Fibroblast of the aortic adventitia (primary cell): ENCODE measurements at places on chromosomes 7 and 10.

DNA sequence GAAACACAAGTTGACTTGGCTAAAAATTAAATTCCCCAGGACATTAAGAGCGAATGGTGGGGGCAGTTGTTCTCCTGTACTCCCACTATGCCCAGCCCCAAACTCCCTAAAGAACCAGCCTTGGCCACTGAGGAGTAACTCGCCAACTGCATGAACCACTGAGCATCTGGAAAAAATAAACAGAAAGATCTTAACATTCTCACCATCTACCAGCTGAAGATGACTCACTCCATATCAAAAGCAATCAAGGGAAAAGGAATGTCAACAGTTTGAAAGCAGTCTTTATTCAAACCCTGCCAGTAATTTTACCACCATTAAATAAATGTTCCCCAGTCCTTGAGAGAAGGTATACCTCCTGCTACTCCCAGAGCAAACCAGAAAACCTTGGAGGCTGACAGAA lies 45.4 kb downstream of the CTTNBP2 start:
- DNase-seq, result peak; percentile 72

DNA sequence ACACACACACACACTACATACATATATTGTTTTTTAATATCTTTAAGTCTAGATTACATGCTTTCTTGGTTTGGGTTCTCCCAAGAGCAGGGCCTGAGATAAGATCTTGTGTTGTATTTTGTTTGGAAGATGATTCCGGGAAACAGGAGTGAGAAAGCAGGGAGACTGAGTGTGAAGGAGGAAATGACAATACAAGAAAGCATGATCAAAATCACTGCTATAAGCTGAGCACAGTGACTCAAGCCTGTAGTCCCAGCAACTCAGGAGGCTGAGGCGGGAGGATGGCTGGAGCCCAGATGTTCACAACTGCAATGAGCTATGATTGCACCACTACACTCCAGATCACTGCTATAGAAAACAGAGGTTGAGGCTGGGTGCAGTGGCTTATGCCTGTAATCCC lies 267.6 kb downstream of the SKIDA1 start:
- peak; percentile 42 for DNase-seq

DNA sequence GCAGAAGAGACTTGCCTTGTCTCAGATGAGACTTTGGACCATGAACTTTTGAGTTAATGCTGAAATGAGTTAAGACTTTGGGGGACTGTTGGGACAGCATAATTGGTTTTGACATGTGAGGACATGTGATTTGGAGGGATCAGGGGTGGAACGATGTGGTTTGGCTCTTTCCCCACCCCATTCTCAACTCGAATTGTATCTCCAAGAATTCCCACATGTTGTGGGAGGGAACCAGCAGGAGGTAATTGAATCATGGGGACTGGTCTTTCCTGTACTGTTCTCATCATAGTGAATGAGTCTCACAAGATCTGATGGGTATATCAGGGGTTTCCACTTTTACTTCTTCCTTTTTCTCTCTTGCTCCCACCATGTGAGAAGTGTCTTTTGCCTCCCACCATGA lies 229.7 kb upstream of the KCND2 start:
- DNase-seq, result no peak

- DNase-seq, result no peak
These were observed 170.4 kb upstream of the NRG3 start for GRCh38 chr10:81704596-81704995.

GRCh38 chr10:121154310-121154709 lies 303.1 kb downstream of the WDR11 start:
- no peak for DNase-seq

DNA sequence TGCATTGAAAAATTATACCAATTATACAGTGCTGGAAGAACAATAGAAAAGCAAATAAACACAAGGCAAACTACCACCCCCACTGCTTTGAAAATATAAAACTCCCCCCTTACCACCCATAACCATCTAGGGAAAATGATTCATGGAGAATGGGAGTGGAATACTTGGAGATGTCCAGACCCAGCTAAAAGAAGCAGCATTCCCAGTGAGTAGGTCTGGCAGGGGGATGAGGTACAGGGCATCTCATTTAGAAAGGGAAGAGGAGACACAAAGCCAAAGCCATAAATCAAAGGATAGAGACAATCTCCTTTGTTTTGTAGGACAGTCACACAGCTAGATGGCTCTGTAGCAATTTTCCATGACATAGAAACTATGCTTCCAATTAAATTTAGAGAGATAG lies 36.0 kb upstream of the DGKI start:
- peak; percentile 63 for DNase-seq

- no peak for DNase-seq
These were observed 982.1 kb upstream of the MBL2 start for GRCh38 chr10:53754596-53755250.

- DNase-seq, result no peak
These were observed 3.9 kb upstream of the ATP6V0E2 start for GRCh38 chr7:149869867-149870266.

- DNase-seq, result no peak
These were observed 125.8 kb downstream of the CRPPA start for GRCh38 chr7:16295558-16295957.

DNA sequence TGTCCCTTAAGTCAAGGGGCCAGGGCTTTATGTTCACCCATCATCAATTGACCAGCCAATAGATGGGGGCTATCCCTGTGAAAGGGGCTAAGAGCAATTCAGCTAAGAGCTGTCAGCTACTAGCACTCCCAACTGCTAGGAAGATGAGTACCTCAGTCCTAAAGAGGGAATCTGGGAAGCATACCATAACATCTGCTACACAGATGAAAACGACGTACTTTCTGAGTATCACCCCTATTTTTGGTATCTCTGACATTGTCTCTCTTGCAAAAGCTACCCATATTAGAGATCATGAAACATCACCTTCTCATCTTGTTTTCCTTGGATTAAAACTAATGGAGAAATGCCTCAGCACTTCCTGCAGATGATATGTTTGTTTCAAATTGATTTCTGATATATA lies 7.5 kb upstream of the SMNDC1 start:
- DNase-seq, result no peak

GRCh38 chr10:122279725-122280141 lies 8.6 kb downstream of the BTBD16 start:
- DNase-seq, result peak; percentile 51

- no peak for DNase-seq
These were observed 12.8 kb downstream of the TMEM229A start for GRCh38 chr7:124020060-124020459.

GRCh38 chr7:143367972-143368371 lies 5.5 kb upstream of the FAM131B start:
- DNase-seq, result no peak

- peak; percentile 88 for DNase-seq
These were observed 9.6 kb downstream of the ATP5F1C start for GRCh38 chr10:7797582-7797981.

- DNase-seq, result no peak
These were observed 95.3 kb downstream of the SEM1 start for GRCh38 chr7:96614154-96614867.

DNA sequence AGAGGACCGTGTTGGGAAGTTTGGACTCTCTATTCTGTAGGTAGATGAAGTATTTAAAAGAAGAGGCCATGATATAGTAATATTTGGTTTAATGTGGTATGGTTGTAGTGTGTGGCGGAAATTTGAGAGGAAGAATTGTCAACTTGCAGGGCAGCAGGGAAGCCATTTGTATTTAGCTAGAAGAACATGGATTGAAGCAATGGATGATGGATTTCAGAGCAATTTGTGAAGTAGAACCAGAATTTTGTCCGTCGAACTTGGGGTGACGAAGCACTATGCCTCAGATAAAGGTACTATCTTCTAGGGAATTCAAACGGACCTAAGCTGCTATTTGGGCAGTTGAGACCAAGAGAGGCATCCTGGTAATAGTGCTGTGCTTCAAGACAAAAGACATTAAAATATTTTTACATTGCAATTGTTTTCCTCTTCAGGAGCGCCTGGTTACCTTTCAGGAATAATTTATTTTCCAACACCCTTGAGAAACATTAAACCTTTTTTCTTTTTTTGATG lies 615 bp upstream of the WBP1L start:
- no peak for DNase-seq

GRCh38 chr10:9895981-9896380 lies 1121.7 kb upstream of the CELF2 start:
- no peak for DNase-seq

DNA sequence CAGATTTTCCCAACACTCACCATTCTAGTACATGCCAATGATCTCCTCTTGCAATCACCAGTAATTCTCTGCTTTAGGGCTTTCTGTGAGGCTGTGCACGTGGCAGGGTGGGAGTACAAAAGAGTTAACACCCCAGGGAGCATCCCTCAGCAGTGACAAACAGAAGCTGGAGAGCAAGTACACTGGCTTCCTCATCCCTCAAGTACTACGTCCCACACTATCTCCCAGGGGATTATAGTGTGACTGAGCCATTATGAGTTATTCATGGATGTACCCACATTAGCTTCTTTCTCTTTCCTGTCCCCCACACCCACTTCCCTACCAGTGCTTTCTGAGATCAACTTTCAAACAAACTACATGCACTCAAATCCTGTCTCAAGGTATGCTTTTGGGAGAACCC lies 1216.5 kb upstream of the AUTS2 start:
- no peak for DNase-seq

GRCh38 chr10:69295027-69295636 lies 16.8 kb downstream of the HK1 start:
- no peak for DNase-seq

GRCh38 chr7:24834128-24834798 lies 77.0 kb upstream of the GSDME start:
- DNase-seq, result no peak

DNA sequence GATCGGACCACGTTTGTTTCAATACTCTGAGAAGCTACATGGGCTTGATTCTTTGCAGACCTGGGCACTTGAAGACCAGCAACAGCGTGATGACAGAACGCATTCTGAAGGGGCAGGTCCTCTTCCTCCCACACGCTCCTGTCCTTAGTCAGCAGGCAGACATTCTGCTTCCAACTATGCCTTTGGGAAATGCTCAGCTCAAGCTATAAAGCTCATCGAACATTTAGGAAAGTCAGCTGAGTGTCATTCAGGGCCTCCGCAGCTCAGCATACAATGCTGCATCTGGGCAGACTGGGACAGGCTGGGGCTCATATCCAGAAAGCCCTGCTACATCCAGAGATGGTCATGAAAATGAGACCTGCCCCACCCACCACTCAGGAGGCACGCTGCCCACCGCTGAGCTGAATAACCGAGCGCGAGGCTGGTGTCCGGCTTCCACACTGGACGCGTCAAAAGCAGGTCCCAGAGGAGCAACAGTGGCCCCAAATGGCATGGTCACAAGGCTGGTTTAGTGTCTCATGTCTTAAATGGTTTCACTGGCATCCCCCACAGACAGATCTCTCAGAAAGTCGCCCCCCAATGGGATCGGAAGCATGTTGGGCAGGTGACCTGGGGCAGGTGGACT lies 274.0 kb downstream of the DNAJB6 start:
- DNase-seq, result no peak

- DNase-seq, result no peak
These were observed 208.8 kb upstream of the HPS1 start for GRCh38 chr10:98655492-98655891.

DNA sequence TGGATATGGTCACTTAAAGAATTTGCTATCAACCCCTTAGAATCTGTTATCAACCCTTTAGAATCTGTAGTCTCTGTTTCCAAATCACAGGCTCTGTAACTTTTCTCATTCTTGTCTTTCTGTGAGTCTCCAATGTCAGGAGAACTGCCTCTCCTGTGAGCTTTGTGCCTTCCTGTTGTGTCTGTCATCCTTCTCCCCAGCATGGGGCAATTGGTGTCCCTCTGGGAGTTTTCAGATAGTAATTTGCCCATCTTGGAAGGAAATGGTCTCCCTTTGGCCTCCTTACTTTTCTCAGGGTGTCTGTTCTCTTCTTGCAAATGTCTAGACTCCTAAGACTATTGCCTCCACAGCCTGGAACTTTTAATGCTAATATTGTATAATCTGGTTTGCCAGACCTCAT lies 521.9 kb downstream of the NRG3 start:
- DNase-seq, result no peak

GRCh38 chr7:143953421-143953820 lies 1.2 kb upstream of the OR2F1 start:
- DNase-seq, result peak; percentile 13

DNA sequence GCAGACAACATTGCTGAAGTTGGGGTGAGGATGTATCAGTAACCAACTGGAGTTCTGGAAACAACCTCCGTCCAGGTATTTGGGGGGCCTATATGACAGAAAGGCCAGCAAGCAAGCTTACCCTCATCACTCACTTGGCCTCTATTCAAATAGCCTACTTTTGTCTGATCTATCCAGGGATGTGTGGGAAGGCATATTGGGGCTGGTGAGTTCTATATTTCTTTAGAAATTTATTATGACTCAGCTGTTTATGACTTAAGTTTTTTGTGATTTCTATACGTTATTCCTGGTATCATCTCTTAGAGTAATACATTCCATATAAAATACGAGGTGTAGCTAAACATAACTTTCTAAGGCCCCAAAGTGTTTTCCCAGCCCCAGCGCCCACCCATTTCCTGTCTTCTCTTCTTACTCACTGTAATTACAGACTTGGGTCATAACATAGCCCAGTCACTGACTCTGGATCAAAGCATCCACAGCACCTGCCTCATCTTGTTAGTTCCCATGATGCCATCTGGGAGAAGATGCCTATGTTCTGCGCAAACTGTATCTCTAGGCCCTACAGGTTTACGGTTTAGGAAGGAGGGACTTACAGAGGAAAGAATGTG lies 18.1 kb downstream of the GARS1 start:
- no peak for DNase-seq

GRCh38 chr7:80665526-80665925 lies 27.1 kb downstream of the CD36 start:
- no peak for DNase-seq

DNA sequence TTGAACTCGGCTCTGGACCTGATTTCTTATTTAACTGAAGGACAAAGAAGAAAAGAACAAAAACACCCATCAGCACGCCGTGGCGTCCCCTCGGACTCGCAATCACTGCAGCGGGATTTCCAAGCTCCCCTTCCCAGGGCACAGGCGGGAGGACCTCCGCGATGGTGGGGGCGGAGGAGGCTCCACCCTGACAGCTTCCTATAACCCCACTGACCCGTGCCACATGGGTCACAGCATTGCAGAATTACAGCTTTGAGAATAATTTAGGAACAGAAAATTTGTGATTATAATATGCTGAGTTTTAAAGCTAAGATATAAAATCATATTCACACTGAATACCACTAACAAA lies 129.7 kb upstream of the SEC61G start:
- DNase-seq, result no peak

- DNase-seq, result no peak
These were observed 1.3 kb downstream of the ABCB1 start for GRCh38 chr7:87599336-87599735.
